ENCODE measurements at places on chromosomes 2 and 18. TPM values are rescaled to one million over a fixed set of nuclear protein-coding genes. Genes with fewer than 3 reads are reported as not detected.

- DNase-seq, result peak; percentile 56
These were observed 19.4 kb upstream of the ACVR1 start for GRCh38 chr2:157895531-157895930.

DNA sequence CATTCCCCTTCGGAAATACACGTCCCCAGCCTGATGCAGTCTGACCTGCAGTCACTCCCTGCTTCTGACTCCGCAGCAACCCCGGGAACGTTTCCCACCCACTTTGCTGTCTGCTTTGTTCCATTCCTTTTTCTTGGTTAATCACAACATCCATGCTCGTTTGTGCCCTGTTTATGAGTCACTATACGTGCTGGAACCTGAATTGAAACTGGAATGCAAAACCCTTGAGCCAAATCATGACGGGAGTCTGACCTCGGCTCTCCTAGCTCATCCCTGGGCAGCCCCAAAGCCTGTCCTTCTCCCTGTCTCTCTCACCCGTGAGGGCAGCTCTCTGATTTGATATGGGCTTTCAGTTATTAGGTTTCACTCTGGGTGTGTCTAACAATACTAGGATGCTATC lies 57.1 kb upstream of the RNF152 start:
- DNase-seq, result peak; percentile 91

- DNase-seq, result no peak
These were observed 501.5 kb downstream of the NR4A2 start for GRCh38 chr2:155830817-155831579.

- DNase-seq, result no peak
These were observed 182.7 kb downstream of the MYO3B start for GRCh38 chr2:170360546-170361089.

DNA sequence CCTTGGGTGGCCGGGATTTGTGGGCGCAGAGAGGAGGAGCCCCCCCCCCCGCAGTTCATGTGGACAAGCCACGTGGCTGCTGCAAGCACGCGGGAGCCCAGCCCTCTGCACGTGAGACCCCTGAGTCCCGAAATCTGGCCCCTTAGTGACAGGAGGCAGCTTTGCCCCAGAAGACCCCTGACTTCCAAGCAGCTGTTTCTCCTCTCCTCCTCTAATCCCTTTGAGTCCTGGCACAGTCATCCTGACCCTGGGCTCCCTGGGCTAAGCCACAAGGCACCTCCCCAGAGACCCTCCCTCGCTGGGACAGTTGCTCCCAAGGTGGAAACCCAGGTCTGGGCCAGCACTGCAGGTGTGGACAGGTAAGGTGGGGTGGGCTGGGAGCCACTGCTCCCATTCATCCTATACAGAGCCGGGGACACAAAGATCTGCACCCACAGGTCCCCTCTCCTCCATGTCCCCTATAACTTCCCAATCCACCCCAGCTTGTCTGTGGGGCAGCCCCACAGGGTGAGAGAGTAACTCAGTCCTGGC lies 923 bp downstream of the TEKT4 start:
- no peak for DNase-seq

DNA sequence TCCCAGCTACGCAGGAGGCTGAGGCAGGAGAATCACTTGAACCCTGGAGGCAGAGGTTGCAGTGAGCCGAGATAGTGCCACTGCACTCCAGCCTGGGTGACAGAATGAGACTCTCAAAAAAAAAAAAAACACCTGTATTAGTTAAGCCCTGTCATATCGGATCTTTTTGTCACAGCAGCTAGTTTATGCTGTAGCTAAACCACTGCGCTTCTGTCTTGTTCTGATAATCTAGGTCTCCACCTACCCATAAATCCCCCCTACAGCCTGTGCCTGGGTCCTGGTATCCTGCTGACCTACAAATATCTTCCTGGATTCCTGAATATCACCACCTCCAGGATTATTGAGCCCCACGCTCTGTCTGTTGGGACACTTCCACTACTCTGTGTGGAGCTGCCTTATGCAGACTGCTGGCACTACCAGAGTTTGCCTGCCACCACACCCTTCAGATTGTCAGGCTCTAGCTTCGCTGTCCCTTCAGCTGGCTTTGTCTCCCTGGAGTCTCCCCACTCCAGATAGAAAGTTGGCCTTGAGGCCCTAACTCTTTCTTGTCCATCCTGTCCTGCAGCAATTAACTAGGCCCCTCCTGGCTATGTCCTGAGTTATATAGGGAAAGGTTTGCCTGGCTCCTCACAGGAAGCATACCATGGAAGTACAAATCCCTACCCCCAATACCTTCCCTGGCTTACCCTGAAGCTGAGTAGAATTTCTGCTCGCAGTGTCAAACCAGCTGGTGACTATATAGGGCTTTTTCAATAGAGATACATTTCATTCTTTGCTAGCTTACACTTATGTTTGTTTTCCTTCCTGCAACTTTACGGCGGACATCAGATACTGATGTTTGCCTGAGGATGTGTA lies 136.0 kb upstream of the SERTAD2 start:
- no peak for DNase-seq

DNA sequence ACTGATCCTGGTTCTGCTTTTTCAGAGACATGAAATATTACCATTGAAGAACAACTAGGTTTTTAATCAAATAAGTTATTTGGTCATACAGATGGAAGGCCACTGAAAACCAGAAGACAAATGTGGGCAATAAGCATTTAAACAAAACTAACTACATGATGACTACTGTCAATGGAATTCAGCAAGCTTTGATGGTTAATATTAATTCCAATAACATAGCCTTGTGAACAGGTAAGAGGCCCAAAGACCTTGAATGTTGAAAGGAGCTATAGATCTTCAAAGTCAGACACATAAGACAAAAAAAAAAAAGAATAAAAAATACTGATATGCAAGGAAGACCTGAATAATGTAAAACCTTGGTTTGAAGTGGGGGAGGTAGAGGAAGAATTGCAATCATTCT lies 1955.6 kb upstream of the CELF4 start:
- DNase-seq, result no peak

GRCh38 chr2:1593371-1594122 lies 150.8 kb downstream of the PXDN start:
- peak; percentile 97 for DNase-seq

GRCh38 chr2:227460070-227460485 lies 11.9 kb upstream of the AGFG1 start:
- DNase-seq, result peak; percentile 77

DNA sequence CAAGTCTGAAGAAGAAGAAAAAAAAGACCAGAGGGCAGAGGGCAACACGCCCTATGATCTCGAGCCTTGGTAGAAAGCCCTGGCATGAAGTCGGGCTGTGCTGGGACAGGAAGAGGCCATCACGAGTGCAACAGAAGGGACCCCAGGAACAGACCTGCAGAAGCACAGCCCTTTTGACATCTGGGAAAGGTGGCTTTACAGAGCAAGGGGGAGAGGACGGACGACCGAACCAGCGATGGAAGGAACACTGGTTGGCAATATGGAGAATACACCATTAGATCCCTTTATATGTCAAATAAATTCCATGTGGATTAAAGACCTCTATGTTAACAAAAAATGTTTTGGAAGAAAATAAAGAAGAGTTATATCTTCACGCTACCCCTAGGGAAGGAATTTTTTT lies 10.7 kb downstream of the KIF1A start:
- DNase-seq, result no peak

ASAP2 gene
- 16.4 TPM for total RNA-seq

C2orf92 gene
- total RNA-seq, result 0.77 TPM

SIX3 gene
- not detected for total RNA-seq

CNPPD1 gene
- 33.5 TPM for total RNA-seq

TMEM185B gene
- total RNA-seq, result 25.2 TPM

MYOM1 gene
- 0.26 TPM for total RNA-seq

CNDP1 gene
- total RNA-seq, result not detected

Data from fibroblast of lung (primary cell).